ENCODE measurements at places on chromosomes 1 and 21.

DNA sequence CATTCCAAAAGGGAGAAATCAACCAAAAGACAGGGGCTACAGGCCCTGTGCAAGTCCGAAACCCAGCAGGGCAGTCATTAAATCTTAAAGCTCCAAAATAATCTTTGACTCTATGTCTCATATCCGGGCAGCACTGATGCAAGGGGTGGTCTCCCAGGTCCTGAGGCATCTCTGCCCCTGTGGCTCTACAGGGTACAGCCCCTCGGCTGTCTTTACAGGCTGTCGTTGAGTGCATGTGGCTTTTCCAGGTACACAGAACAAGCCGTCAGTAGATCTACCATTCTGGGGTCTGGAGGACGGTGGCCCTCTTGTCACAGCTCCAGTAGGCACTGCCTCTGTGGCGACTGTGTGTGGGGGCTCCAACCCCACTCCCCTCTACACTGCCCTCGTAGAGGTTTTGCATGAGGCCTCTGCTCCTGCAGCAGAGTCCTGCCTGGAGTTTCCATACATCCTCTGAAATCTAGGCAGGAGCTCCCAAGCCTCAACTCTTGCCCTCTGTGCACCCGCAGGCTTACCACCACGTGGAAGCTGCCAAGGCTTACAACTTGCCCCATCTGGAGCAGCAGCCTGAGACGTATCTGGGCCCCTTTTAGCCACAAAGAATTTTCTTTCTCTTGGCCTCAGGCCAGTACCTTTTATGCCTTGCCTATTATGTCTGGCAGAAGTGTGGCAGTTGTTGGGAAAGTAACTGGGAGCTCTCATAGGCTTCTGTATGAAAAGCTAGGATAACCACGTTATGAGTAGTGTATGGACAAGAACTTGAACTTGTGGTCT lies 52.5 kb downstream of the POU2F1 start:
- no peak for DNase-seq

GRCh38 chr1:16184557-16185303 lies 27.7 kb downstream of the ARHGEF19 start:
- DNase-seq, result no peak

DNA sequence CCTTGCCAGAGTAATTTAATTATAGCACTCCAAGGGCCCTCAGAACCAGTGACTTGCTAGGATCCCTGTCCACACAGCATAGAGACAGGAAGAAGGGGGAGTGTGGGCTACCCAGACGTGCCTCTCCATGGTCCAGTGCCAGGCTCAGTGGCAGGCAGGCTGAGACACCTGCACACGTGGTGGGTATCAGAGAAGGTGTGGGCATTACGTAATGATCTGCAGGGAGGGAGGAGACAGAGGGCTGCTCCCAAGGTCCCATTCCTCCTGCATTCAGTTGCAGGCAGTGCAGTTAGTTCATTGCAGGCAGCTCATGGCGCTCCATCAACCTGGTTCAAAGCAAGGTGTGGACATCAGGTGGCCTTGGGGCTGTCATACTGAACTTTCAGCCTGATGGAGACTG lies 49.9 kb downstream of the C8B start:
- DNase-seq, result no peak

DNA sequence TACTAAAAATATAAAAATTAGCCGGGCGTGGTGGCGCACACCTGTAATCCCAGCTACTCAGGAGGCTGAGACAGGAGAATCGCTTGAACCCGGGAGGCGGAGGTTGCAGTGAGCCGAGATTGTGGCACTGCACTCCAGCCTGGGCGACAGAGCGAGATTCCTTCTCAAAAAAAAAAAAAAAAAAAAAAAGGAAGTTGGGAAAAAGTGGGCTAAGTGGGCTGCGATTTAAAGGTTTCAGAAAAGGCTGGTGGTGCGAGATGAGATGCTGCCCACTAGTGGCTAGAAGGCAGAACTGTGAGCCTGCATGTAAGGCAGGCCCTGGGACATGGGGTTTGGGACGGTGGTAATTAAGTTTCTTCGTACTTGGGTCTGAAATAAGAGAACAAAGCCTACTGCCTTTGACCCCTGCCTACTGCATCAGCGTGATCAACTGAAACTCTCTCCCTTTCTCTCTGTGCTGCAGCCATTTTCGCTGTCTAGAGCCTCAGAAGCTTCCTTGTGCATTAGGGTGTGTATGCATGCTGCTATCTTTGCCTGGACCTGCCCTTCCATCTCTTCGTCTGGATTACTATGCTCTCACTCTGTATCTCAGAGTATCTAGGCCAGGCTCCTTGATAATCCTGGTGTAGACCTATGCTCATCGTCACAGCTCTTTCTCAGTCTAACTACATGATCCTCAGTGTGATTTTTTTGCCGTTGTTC lies 12.4 kb downstream of the FMOD start:
- no peak for DNase-seq

GRCh38 chr1:67777440-67777839 lies 55.8 kb downstream of the GNG12 start:
- DNase-seq, result no peak

- no peak for DNase-seq
Measured at GRCh38 chr1:159985473-159985872, 31.4 kb upstream of the SLAMF9 start.

- DNase-seq, result no peak
Measured at GRCh38 chr1:886760-887159, 37.0 kb upstream of the SAMD11 start.

DNA sequence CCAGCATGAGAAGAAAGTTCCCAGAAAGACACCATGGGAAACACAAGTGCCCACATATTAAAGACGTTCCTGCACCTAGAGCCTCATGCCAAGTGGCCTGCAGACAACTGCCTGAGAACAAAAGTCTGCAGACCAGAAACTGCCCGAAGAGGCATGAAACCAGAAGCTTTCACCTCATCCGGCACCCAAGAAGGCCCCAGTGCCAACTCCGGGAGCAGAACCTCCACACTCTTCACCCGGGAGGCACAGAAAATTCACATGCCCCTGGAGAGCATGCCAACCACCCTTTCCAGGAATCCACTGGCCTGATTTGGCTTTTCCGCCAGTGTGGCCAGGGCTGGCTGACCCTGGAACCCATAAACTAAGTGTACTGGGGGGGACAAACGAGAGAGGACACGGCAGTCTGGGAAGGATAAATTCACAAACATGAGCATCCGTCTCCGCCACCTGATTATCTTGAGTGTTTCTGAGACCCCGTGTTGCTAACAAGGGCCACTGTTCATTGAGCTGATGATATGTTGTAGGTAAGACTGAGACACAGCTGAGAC lies 6.8 kb downstream of the TFF2 start:
- DNase-seq, result no peak

DNA sequence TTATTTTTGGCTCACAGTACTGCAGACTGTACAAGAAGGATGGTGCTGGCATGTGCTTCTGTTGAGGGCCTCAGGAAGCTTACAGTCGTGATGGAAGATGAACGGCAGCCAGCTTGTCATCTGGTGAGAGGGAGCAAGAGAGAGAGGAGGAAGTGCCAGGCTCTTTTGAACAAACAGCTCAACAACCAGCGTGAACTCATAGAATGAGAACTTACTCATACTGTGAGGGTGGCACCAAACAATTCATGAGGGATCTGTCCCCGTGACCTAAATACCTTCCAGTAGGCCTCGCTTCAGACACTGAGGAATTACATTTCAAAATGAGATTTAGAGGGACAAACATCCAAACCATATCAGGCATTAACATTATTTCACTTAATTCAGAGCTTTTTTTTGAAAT lies 84.7 kb downstream of the PKN2 start:
- no peak for DNase-seq

GRCh38 chr1:93033785-93034184 lies 45.3 kb upstream of the MTF2 start:
- no peak for DNase-seq

DNA sequence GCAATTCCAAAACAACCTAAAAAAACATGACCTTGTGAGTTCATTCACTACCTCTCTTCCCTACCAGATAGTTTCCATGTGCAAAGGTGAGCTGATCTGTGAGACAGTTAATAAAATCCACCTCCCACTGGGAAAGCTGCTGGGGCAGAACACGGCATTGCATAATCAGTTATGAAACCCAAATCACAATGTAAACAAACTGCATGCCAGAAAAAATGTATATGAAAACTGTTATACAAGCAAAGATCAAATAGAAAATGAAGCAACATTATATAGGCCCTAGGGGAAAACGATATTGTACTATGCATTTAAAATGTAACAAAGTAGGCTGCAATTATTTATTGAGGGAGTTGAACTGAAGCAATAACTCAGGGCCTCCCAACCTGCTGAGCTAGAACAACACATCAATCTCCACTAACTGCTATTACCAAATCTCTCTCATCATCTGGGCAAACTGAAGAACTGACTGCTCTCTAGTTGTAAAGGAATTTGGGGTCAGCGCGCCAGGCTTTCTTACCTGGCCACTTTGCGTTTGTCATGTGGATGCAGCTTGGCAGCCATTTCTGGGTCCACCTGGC lies 31.0 kb downstream of the TRIT1 start:
- DNase-seq, result no peak

DNA sequence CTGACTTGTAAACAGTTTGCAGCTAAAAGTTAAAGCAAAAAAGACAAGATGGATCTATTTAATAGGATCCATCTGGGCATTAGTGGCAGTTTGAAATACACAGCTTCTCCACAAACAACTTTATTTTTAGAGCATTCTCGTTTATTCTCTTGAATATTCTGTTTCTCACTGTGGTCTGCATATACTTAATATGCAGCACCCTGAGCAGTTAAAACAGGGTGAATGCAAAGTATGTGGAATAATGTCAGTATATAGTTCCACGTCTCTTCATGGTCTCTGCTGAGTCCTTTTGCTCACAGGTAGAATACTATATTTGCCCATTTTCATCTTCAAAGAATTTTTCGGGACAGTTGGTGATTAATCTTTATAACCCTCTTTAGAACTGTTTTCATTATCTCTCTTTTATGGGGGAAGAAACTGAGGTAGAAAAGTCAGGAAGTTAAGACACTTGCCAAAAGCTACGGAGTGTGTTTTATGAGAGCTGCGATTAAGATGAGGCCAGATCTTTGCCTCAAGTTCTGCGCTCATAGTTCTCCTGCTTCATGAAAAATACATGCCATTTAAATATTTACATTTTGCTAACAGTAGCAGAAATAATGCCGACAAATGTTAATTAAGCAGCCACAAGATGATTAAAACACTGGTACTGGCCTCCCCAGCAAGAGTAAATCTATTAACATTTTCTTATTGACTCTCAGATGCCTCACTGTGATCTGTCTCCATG lies 115.6 kb downstream of the PTBP2 start:
- DNase-seq, result no peak

GRCh38 chr1:111285879-111286278 lies 4.8 kb upstream of the CHIA start:
- DNase-seq, result no peak

DNA sequence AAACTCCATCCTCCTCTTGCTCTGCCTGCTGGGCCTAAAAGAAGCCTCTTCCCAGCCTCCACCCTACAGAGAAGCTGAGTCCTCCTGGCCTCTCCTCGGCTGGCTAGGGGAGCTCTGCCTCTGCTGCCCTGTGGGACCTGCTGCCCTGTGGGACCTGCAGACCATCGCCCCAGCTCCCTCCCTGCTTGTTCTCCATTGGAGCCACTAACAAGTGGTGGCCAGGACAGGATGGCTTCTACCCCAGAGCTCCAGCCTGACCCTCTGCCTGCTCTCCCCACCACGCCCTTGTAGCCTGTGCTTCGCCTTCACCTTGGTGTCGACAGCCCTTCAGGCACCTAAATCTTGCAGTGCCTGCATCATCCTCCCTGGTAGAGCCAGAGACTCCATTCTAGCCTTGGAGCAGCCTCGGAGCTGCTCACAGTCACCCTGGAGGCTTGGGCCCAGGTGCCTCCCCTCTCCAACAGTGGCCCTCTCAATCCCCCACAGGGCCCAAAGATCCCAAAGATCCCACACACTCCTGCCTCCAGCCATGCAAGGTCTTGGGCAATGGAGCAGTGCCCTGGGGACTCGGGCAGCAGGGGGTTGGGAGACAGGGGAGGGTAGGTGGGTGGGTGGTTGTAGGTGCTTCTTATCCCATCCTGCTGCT lies 3.0 kb downstream of the EPS8L3 start:
- no peak for DNase-seq

DNA sequence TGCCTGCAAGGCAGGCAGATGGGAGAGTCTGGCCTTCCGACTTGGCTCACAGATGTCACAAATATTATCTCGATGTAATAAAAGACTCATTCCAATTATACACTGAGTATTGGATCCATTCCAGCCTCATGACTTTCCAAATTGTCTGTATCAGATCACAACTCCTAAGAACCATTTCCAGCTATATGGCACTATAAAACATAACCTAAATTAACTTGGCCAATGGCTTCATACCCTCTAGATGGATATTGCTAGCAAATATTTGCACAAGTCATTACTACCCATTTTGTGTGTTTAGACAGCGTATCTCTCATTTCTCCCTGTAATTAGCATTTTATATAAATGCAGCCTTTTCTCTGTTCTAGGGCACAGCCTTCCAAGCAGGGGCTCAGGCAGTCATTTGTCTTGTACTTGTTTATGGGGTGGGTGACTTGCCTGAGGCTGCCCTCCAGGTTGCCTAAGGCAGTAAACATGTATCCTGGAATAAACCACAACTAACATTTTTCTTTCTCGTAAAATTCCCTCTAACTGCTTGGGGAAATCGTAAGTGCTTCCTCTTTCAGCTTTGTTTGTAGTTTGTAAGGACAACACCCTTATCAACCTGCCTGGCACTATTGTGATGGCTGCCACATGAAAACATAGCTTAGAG lies 70.6 kb upstream of the KCNJ6 start:
- DNase-seq, result no peak

Measured in stimulated activated CD8-positive, alpha-beta memory T cell treated with anti-CD3 and anti-CD28 coated beads, Interleukin-4, amount 100 ng/mL, for 1 hour (primary cell).